BJ (cell line): ENCODE measurements at places on chromosomes 7 and 10.
A peak's percentile ranks its signal among the peaks of the same experiment; 100 is the strongest.

DNA sequence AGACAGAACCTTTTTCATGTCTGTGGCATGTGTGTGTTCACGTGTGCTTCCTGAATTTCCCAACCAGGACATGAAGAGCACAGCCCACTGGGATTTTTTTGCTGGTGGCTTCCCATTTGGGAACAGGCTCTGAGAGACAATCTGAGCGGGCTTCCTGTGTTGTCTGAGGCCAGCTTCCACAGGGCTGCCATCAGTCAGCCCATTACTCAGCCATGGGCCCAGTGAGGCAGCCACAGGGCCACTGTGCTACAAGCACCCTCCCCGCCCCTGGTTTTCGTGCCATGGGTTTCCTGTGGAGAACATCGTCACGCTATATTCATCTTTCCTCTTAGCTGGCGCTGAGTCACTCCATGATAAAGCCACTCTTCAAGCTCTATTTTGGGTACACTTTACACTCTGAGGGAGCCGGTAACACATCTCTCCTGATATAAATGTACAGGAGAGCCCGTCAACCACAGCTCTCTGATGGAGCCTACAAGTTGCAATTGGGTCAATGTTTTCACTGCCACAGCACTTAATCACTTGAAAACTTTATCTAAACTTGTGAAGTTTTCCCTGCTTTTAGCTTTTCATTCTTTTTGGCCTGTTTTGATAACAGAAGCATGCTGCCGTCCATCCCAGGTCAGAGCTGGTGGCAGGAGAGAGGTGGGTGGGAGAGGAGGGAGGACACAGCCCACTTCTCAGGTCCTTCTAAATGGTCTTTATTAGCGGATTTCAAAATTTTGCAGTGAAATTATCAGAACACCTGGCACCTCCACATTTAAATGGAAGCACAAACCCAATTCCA lies 96.9 kb downstream of the HIPK2 start:
- peak; percentile 77 for DNase-seq

- no peak for DNase-seq
These were observed 23.2 kb upstream of the RASSF4 start for GRCh38 chr10:44936314-44936975.

DNA sequence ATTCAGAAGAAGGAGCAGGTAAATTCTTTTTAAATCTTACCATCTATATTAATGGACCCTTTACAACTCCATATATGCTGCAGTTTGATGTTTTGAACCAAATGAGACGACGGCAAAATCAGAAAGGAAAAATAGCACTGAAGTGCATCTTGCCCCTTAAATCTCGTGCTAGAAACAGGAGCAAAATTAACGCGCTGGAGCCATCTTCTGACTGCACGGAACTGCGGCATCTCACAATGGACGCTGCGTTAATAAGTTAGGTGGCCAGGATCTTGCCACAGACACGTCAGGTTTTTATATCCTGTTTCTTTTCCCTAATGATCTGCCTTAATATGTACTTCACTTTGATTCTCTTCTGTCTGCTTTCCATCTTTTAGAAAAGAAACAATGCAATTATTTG lies 354.5 kb downstream of the TFEC start:
- DNase-seq = no peak

GRCh38 chr7:132257253-132257652 lies 319.0 kb downstream of the PLXNA4 start:
- DNase-seq = no peak

DNA sequence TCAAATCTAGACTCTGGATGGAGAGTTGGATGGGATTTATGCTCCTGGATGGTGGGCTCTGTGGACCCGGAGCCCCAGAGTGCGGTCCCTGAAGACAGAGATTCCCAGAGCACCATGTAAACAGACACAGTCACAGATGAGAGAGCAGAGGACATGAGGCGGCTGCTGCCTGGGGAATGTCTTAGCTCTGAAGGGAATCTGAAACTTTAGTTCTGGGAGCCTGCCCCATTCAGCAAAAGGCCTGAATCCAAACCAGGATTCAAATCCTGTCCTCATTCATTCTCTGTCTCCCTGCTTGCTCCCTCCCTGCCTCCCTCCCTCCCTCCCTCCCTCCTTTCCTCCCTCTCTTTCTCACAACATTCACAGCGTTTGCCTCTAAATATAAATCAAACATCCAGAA lies 49.5 kb upstream of the CALD1 start:
- DNase-seq = no peak

DNA sequence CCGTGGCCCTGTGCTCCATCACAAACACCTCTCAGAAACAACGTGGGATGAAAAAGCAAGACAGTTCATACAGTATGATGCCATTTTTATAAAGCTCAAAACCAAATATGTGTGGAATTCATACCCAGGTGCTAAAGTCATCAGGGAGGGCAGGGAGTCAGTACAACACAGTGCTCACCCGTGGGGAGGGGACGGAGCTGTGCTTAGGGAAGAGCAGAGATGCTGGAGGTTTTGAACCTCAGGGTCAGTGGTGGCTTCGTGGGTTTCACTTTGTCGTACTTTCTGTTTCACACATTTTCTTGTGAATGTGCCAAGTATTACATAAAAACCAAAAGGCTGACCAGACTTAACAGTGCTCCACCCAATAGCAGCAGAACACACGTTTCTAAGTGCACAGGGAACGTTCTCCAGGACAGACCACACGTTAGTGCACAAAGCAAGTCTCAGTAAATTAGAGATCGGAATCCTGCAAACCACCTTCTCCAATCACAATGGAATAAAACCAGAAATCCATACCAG lies 21.2 kb downstream of the ZMIZ2 start:
- peak; percentile 41 for DNase-seq

DNA sequence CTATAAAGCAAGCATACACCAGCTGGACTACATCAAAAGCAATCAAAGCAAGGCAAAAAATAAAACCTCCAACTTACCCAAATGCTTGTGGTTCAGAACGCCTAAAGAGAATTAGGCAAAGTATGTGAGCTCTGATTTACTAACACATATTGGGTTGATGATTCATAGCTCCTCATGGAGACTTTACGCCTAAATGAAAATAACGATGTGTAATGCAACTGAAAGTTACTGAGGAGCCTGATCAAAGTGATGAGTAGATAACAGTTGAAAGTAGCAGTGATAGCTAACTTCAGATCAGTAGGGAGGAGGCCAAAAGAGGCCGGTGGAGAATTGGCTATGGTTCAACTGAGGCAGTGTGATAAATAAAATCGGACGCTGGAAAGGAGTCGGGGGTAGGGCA lies 85.0 kb downstream of the MPP7 start:
- peak; percentile 80 for DNase-seq

DNA sequence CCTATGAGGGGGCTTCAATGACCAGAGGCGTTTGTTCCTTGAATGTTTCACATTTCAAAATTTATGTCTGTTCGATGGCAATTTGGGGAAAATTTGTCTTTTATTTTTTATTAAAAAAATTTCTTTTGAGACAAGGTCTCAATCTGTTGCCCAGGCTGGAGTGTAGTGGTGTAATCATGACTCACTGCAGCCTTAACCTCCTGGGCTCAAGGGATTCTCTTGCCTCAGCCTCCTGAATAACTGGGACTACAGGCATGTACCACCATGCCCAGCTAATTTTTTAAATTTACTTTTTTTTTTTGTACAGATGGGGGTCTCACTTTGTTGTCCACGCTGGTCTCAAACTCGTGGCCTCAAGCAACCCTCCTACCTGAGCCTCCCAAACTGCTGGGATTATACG lies 39.7 kb downstream of the OTUD1 start:
- no peak for DNase-seq

GRCh38 chr7:150954201-150954985 lies 23.7 kb downstream of the KCNH2 start:
- DNase-seq = no peak
